ENCODE measurements at places on chromosomes 16 and 17.

GRCh38 chr16:30186782-30187555 lies 3.6 kb downstream of the CORO1A start:
- DNase-seq: no peak

- DNase-seq: peak; percentile 89
Measured at GRCh38 chr16:80540516-80541305, at the start of gene DYNLRB2. Gene DYNLRB2 (plus strand): TSS chr16:80540993. CDS start chr16:80541077, 84 bp downstream.

DNA sequence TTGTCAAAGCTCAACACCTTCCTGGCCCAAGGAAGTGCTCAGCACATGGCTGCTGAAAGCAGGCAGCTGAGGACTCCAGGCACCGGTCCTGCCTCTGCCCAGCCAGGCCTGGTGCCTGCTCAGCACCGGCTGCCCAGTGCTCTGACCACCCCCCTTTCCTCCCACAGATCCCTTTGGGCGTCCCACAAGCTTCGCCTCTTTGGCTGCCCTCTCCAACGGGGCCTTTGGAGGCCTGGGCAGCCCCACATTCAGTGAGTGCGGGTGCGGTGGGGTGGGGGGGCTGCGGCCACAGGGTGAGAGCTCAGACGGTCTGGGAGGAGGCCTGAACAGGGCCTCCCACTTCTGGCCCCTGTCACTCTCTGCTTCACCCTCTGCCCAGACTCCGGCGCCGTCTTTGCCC lies 10.2 kb downstream of the FBRS start:
- no peak for DNase-seq

DNA sequence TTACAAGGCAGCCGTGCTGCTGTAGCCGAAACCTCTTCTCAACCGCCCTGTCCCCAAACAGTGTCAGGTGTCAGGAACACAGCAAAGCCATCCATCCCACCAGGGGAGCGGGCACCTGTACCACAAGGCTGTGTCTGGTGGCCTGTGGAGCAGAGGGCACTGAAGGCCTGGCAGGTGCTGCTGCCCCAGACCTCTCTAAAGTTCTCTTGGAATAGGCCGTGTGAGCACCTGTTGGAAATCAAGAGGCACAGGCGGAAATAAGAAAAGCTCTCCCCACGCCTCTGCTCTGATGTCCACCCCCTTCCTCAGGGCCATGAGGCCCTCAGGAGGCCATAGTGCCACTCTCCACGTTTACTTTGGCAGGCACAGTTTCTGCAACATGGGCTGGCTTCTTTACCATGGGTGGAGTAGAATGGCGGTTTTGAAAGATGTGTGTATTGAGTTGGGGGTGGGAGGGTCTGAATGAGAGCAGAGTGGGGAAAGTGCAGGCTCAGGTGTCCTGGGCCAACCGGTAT lies 99.9 kb upstream of the ZNF750 start:
- DNase-seq: no peak

GRCh38 chr16:74080311-74080710 lies 216.3 kb upstream of the PSMD7 start:
- DNase-seq: no peak

GRCh38 chr17:64410750-64411490 lies 20.3 kb upstream of the PECAM1 start:
- no peak for DNase-seq

Data from right renal cortex interstitium (tissue), 3 donors.